B cell (primary cell): ENCODE measurements at places on chromosomes 5 and 9. TPM values are rescaled to one million over a fixed set of nuclear protein-coding genes. Genes with fewer than 3 reads are reported as not detected.

The BRD3OS gene
- polyA plus RNA-seq, result 9.1 and 12.0 TPM in 2 replicates

- no peak for DNase-seq
These were observed 123.8 kb upstream of the LPCAT1 start for GRCh38 chr5:1647580-1647979.

DNA sequence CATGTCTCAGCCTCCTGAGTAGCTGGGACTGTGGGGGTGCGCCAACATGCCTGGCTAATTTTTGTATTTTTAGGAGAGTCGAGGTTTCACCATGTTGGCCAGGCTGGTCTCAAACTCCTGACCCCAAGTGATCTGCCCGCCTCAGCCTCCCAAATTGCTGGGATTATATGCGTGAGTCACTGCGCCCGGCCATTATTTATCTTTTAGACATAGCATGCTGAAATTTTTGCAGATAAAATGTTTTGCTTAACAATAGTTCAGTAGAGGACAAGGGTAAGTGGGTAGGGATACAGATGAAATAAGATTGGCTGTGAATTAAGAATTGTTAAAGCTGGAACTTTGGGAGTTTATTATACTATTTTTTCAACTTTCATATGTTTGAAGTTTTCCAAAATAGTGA is 150.8 kb upstream of the GRHPR start:
- DNase-seq, result no peak

The GRIA1 gene
- polyA plus RNA-seq, result not detected in 2 replicates

The MZB1 gene
- 306 and 375 TPM in 2 replicates for polyA plus RNA-seq

The GRXCR2 gene
- polyA plus RNA-seq, result not detected in 2 replicates

GRCh38 chr9:131043087-131043486 is 34.1 kb downstream of the LAMC3 start:
- peak; percentile 73 for DNase-seq

GRCh38 chr5:142186857-142187594 is 78.4 kb downstream of the NDFIP1 start:
- no peak for DNase-seq

DNA sequence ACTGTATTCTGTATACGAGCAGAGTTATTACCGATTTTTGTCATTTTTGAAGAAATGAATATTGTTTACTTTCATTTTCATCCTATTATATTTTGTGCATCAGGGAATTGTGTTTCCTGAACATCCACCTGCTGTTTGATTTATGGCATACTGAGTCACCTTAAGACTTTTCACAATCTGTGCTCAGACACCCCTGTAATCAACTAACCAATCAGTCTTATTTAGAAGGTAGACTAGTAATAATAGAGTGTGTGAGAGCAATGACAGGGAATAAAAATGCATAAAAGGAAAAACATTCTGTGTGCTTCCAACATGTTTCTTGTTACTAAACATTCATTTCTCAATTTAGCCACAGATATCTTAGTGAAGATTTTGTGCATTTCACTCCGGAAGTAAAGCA is 1413.6 kb upstream of the ACO1 start:
- DNase-seq, result no peak

DNA sequence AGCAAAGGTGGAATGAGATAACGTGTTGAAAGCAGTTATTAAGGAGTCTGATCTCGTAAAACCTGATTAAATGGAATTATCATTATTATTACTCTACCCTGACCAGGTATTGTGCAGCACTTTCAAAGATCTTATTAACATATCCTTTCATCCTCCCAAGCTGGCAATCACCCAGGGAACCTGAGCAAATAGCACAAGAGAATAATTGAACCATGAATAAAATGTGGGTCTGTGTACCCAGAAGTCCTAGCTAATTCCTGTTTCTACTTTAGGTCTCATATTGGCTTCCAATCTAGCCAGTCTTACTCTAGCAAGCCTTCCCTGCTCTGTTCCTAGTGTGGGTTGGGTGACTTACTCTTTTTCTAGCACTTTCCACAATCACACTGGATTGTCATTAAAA is 162.2 kb upstream of the STK32A start:
- DNase-seq, result no peak

- no peak for DNase-seq
These were observed 70.1 kb upstream of the PPP2R2B start for GRCh38 chr5:146948666-146949065.

The GAPT gene
- 45.6 and 69.0 TPM in 2 replicates for polyA plus RNA-seq

The PDGFRB gene
- 0.42 and 0.72 TPM in 2 replicates for polyA plus RNA-seq
